Vagina (tissue), 2 donors: ENCODE measurements at places on chromosomes 12 and 14.

DNA sequence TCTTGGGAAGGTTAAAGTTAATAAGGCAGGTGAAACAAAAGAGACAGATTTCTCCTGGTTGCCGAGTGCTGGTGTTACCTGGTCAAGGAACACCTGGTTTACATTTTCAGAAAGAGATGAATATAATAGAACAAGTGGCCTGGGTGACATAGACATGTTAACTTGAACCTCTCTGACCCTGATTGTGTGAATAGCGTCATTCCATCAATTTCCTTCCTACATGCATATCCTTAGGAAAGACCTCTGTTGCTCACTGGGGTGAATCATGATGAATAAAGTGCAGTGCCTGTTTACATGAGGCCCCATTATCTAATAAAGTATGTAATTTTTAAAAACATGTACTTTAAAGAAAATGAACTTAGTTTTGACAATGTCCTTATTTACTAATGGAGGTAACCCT, 1822.9 kb upstream of the FLRT2 start:
- DNase-seq: no peak

- no peak for DNase-seq
Observed at GRCh38 chr14:35878272-35879150, 52.4 kb downstream of the BRMS1L start.

GRCh38 chr12:116376354-116377193, 99.1 kb upstream of the MED13L start:
- DNase-seq: no peak

- no peak for DNase-seq
Observed at GRCh38 chr12:84842406-84843013, 70.1 kb downstream of the SLC6A15 start.

- no peak for DNase-seq
Observed at GRCh38 chr12:77521508-77522115, 309.1 kb upstream of the NAV3 start.
